CD4-positive, alpha-beta memory T cell (primary cell): ENCODE measurements at places on chromosomes 2 and 18. TPM values are rescaled to one million over a fixed set of nuclear protein-coding genes. Genes with fewer than 3 reads are reported as not detected.

Gene DLX2
- not detected for total RNA-seq

Gene PHOSPHO2
- total RNA-seq, result 7.2 TPM

DNA sequence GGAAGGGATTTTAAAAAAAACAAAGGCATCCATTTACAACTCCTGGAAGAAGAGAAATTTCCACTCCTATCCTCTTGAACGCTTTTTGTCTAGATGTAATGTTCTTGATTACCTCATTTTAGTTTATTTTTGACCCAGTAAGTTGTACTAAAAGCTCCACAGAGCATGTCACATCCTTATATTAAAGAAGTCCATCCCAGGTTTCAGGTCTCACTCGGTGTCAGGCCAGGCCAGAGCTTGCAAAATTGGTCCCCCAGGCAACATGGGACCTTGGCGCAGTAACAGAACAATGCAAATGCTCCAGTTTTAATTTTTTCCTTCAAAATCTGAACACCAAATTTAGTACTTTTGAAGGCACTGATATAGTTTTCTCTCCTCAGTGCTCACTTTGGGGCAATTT is 218.4 kb upstream of the REV1 start:
- DNase-seq, result no peak

DNA sequence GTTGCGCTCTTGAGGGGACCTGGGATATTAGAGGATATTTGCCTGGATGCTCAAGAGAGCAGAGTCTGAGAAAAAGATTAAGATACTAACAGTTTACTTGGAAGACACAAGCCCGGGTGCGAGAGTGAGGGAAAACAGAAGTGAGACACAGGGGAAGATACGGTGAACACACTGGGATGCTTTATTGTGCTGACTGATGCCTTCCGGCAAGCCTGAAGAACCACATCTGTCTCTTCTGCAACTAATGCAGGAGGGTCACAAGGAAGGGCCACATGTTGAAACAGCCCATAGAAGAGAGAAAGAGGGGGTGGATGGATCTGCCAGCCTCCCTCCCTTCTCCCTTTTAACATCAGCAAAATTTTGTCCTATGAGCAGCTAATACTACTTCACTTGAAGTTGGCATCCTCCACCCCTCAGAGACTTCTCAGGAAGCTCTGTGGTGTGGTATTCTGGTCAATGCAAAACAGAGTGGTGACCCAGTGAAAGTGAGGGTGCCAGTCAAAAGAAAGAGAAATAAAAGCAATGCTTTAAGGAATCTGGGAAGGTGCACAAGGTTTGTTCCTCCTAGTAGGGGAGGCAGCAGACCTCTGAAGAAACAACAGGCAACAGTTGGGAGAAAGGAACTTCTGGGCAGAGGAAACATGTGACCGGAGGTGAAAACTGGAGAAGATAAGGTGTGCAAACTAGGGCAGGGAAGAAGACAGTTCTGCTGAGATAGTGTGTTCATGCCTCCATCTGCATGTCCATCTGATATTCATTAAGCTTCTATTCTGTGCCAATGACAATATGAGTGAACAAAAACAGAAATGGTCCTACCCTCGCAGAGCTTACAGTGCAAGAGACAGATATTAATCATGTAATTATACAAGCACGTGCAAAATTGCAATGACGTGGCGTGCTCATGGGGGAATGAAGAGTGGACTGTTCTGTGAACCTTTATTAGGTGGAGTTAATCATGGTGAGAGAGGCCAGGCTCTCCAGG is 107.1 kb downstream of the LYPD6B start:
- DNase-seq, result no peak
